ENCODE measurements at places on chromosomes 3 and 15.

DNA sequence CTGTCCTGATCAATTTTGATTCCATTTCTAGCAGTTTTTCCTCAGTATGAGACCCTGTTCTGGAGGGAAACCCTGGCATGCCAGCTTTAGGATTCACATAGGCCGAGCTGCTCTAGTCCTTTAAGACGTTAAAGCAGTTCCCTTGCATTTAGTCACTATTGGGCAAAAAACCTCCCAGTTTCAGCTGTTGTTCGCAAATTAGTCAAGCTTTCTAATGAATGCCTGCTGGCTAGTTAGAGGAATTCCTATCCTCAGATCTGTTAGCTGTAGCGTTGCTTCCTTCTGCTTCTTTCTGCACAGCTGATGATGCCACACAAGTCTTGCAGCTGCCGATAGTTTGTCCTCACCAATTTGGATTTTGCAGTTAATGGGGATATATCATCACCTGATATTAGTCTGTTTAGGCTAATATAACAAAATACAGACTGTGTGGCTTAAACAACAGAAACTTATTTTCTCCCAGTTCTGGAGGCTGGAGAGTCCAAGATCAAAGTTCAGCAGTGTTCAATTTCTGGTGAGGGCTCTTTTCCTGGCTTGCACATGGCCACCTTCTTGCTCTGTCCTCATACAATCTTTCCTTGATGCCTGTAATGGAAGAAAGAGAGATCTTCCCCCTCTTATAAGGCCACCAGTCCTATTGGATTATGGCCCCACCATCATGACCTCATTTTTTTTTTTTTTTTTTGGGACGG lies 7.5 kb upstream of the UBL7 start:
- no peak for DNase-seq

GRCh38 chr3:196327405-196327804 lies 9.4 kb upstream of the DYNLT2B start:
- no peak for DNase-seq

DNA sequence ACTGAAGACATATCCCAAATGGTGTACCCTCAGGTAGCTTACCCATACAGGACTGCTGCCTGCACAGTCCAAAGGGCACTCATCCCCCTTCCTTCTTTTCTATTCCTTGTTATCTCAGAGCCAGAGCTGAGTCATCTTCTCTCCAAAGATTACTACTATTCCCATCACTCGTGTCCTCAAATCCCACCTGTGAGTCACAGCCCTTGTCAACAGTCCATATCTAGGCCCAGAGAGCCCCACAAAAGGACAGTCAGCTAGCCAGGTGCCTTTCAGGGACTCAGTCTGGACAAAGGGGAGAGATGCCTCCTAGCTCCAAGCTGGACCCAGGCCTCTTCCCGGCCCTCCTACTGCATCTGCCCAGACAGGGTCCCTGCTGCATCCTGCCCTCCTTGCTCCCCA lies 11.0 kb downstream of the PARP16 start:
- DNase-seq, result no peak

- no peak for DNase-seq
These were observed 97.1 kb downstream of the FBN1 start for GRCh38 chr15:48548455-48548854.

GRCh38 chr3:11037976-11038375 lies 45.4 kb downstream of the SLC6A1 start:
- DNase-seq, result no peak

GRCh38 chr15:81293728-81294515 lies 30.0 kb downstream of the STARD5 start:
- no peak for DNase-seq

DNA sequence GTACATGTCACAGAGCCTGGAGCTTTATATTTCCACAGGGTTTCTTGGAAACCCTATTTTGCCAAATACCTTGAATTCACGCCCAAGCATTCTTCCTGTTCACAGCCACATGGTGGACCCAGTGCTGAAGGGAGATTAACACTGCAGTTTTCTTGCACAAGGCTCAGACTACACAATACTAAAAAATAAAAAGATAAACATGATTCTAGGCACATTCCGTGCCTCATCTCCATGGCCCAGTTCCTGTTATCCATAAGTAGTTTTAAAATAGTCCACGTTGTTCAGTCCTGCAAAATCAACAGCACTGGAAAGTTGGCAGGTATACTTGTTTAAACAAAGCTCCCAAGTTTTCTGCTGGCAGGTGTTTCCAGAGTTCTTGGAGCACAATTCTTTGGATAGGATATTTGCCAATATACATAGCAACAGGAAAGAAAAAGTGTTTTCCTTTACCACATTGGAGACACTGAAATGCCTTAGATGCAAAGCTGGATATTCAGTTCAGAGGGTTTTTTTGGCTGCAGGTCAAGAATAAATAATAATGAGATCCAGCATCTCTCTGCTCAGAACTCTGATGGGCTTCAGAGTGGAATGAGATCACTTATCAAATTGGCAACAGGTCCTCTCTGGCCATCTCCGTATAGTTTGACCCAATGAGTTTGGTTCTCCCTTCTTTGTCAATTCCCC lies 88.1 kb upstream of the TGFBR2 start:
- DNase-seq, result no peak

DNA sequence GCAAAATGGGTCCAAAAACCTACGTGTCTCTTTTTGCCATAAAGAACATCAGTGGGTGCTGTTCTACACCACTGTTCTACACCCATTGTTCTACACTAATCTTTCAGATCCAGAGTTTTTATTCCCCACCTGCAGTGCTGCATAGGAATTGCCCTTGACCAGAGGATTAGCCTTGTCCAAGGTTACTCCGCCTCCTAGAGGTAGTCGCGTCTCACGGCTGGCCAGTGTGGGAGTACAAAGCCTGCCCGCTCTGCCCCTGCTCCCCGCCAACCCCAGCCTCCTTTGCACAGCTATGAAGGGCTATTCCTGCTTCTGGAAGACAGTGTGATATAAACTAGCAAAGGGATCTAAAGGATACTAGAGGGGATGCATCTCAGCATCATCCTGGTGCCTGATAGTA lies 222.1 kb upstream of the LMCD1 start:
- DNase-seq, result no peak

- DNase-seq, result no peak
These were observed 99.0 kb downstream of the ANO10 start for GRCh38 chr3:43522727-43523362.

DNA sequence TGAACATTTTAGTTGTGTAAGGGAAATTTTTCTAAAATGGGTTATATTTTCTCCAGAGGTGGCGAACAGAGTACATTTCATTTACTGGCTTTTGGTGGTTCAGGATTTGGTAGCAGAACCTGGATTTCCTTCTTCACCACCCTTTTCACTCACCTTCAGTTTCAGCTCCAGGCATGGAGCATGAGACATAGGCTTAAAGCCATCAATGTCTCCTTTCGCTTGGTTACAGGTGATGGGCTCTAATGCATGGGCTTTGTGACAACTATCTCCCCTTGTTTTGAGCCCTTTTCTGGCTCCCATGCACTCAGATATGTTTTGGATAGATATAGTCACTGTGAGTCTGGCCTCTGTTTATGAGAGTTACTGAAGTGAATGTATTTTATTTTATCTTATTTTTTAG lies 96.6 kb upstream of the ANKRD28 start:
- no peak for DNase-seq

DNA sequence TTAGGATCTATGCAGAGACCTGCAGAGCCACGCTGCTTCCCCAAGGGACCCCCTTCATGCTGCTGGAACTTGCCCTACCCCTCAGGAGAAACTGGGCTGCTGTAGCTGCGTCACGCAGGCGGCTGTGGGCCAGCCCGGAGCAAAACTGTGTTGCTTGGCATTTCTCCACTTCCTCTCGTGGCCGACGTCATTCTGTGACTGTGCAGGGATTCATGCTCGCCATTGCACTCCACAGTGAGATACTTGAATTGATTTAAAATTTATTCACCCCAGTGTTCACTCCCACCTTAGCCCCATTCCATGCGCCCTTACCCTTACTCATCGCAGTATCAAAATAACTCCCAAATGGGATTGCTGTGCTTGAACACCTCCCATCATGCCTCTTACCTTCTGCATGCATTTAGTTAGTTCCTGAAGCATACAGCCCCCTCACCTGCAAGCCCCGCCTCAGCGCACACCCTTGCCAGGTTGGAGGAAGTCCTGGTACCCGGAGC lies 45.7 kb downstream of the TMEM44 start:
- DNase-seq, result no peak

DNA sequence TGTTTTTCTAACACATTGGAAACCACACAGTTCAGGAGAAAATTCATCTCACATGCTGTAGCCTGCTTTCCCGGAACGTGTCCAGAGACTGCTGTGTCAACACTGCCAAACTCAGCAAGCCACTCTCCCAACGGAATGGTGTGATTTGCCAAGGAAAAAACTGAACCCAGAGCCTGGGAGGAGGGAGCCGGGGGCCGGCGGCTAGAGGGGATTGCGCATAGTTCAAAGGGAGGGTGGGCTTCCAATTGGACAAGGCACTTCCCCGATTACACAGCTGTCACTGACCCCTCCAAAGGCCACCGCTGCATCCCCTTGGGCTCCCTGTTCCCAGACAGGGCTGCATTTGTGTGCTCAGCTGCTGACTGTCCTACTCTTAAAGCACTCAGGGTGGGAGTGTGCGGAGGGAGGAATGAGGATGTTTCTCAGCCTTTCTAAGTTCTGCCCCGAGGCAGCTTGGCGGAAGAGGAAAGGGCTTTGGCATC lies 256.2 kb downstream of the ZNF621 start:
- DNase-seq, result no peak

DNA sequence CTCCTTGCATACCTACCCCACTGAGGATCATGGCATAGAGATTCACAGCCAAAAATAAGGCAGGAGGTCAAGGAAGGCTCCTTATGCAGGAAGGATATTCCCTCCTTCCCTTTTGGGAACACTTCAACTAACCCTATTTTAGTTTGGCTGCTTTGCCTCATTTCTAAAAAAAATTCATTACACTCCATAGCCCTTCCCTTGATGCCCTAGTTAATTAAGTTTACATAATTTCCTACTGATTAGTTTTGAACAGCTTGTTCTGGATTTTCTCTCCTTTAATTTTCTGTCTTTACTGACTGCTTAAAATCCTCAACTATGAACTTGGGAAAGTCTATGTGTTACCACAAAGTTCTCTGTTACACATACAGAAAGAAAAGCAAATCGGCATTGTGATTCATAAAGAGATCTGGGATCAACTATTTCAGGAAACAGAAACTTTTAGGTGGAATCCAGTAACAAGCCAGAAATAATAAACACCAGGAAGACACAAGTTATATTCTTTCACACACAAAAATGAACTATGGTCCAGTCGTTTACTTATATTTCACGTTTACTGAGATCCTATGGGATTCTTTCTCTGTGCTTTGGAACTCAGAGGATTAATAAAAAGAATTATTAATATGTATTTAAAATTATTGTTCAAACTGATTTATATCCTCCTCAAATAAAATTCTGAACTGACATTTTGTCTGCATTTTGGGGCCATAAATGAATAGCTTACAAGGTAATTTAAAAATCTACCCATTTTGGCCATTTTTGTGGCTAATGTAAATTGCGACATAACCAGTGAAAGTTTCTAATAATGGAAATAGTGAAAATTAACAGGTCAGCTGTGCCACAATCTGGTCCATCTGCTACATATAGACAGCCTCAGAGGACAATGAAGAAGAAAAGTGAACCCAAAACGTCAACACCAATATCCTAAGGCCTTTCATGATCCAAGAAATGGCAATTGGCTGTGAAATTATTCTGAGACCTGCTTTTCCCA lies 113.8 kb downstream of the FRMD5 start:
- DNase-seq, result no peak

- no peak for DNase-seq
These were observed 35.2 kb downstream of the TSC22D2 start for GRCh38 chr3:150443331-150443741.

DNA sequence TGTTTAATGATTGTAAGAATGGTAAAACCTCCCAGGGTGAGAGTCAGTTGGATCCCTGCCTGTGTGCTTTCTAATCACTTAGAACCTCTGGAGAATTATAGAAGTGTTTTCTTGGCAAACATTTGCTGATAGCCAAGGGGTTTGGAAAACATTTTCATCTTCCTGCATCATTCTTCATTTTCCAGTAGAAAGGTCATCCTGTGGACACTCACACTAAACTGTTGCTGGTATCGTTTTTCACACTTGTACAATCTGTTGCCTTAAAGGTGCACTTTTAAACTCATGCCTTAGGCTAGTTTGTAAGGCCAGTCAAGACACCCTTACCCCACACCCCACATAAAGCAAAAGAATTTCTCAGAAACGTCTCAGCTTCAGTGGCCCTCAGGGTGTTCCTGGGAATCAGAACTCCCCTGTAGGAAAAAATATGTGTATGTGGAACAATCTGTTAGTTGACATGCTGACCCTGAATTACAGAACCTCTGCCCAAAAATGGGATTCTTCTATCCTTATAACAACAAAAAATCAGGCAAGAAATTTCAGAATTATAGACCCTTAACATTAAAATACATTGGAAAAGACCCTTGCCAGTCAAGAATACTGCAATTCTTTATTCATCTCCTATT lies 5.8 kb upstream of the PLD1 start:
- no peak for DNase-seq

- no peak for DNase-seq
These were observed 428.8 kb upstream of the TBL1XR1 start for GRCh38 chr3:177626045-177626444.

DNA sequence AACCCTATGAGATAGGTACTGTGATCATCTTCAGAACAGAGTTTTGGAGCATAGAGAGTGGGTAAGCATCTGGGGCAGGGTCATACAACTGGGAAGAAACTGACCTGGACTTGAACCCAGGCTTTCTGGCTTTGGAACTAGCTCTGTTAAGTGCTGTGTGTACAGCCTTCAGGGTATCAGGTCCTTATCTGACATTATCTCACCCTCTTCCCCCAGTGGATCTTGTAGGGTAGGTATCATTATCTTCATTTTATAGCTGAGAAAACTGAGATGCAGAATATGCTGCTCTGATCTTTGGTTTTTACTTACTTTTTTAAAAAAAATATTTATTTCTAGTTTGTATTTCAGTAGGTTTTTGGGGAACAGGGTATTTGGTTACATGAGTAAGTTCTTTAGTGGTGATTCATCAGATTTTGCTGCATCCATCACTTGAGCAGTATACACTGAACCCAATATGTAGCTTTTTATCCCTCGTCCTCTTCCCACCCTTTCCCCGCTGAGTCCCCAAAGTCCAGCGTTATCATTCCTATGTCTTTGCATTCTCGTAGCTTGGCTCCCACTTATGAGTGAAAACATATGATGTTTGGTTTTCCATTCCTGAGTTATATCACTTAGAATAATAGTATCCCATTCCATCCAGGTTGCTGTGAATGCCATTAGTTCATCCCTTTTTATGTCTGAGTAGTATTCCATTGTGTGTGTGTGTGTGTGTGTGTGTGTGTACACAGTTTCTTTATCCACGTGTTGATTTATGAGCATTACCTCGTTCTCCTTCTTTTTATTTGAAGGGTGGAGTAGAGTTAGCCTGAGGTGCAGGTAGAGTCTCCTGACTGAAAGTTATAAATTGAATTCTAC lies 271.2 kb downstream of the PTPRG start:
- no peak for DNase-seq

DNA sequence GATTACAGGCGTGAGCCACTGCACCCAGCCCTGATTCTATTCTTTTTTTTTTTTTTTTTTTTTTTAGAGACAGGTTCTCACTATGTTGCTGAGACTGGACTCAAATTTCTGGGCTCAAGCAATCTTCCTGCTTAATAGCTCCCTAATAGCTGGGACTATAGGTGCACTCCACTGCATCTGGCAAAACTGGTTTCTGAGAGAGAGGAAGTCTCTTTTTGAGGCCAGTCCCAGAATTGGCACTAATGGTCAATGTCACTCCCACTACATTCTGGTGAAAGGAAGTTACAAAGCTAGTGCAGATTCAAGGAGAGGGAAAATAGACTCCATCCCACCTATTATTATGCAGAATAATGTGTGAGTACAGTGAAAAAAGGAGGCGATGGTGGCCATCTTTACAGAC lies 5.8 kb upstream of the TGFBR2 start:
- DNase-seq, result no peak
